Stimulated activated CD8-positive, alpha-beta memory T cell treated with anti-CD3 and anti-CD28 coated beads, Interleukin-2, amount 100 ng/mL, for 1 hour (primary cell): ENCODE measurements at places on chromosomes 6 and 20.

GRCh38 chr6:150788089-150788488 is 77.4 kb upstream of the MTHFD1L start:
- DNase-seq: no peak

GRCh38 chr6:56794421-56794820 is 151.7 kb upstream of the DST start:
- no peak for DNase-seq

DNA sequence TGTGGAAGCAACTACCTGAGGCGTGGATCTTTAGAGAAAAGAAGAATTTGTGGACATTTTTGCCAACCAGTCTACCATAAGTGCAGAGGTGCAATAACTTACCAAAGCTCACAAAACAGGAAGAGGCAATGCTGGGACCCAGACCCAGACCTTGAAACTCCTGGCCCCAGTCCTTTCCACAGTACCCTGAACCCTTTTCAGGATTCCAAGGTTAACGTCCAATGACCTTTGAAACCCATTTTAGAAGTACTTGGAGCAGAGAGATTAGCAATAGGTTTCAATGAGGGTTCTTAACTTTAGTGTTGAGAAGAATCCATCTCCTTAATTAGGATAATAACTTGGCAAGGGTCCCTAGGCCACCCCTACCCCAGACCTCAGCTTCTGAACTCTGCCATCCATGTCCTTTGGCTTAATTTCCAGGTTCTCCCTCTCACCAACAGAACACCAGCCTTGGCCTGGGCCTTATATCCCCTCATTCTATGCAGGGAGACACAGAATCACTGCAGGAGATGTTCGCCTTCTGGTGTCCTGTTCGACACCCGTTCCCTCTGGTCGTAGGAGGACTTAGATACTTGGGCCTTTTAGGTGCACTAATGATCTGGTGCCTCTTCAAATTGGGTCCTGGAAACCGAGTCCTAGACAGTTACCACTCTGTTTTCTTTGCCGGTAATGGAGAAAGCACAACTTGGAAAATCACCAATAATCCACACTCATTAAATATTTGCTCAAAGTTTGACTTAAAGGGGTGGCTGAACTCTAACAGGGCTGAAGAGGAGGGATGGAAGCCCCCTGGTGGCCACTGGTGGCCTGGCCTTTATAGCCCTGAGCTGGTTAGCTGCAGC is 40.6 kb downstream of the ISM1 start:
- peak; percentile 34 for DNase-seq

GRCh38 chr6:29680416-29680815 is 536 bp downstream of the ZFP57 start:
- DNase-seq: no peak

DNA sequence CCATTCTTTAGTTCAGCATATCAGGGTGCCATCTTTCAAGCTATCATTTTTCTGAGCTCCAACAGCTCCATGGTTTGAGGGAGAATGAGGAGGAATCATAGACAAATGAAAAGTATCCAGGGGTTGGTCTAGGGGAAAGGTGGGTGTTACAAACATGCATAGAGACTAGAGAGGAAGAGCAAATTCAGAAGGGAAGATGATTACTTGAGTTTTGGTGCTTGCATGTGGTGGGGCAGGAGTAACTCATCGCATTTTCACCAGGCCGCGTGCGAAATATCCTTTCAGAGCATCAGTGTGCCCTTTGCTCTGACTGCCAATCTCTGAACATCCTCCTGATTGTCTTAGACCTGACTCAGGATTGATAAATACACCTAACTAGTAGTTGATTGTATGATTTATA is 7.7 kb upstream of the BICRAL start:
- no peak for DNase-seq

GRCh38 chr20:50270569-50270968 is 79.9 kb downstream of the CEBPB start:
- DNase-seq: no peak

- DNase-seq: no peak
Observed at GRCh38 chr20:53692465-53693067, 98.9 kb upstream of the ZNF217 start.

- no peak for DNase-seq
Observed at GRCh38 chr6:102732898-102733297, 1339.4 kb downstream of the GRIK2 start.

GRCh38 chr6:109117346-109118035 is 22.2 kb downstream of the CEP57L1 start:
- DNase-seq: no peak

- DNase-seq: no peak
Observed at GRCh38 chr20:25339608-25340007, 51.0 kb downstream of the ABHD12 start.

GRCh38 chr20:3935295-3935955 is 46.2 kb downstream of the PANK2 start:
- DNase-seq: no peak

- DNase-seq: no peak
Observed at GRCh38 chr6:106182455-106182854, 96.3 kb downstream of the PRDM1 start.

DNA sequence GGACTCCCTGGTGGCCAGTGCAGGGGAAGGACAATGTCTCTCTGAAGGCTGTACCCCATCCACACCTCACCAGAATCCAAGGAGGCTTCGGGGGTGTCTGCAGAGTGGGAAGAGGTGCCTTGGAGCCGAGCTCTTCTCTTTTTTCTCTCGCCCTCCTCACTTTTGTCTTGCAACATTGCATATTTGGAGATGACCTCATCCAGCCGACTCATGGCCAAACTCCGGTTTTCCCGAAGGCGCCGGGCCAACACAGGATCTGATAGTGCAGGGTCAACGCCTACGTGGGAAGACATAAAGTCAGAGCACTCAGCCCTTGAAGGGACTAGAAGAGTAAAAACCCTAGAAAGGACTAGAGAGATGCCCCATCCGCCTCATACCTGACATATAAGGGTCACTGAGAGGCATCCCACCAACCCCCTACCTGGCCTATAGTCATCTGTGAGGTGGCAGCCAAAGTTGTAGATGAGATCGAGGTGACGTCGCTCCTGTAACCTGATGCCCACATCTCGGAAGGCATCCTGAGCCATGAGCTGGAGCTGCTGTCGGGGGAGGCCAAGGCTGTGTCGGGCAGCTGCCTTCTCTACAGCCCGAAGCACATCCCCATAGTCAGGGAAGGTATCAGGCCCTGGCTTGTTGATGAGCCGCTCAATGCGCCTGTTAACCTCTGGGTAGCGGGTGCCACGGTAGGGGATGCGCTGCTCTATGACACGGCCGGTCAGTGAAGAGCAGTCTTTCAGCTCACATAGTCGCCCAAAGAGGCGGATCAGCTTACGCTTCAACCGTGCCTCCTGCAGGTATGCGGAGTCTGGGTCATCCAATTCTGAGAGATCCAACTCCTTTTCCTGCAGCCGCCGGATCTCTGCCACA is 3.0 kb upstream of the ZBTB22 start:
- no peak for DNase-seq
